ENCODE measurements at places on chromosomes 7 and 10.

GRCh38 chr7:92833024-92833765 is 3.2 kb downstream of the CDK6 start:
- DNase-seq: peak; percentile 81

DNA sequence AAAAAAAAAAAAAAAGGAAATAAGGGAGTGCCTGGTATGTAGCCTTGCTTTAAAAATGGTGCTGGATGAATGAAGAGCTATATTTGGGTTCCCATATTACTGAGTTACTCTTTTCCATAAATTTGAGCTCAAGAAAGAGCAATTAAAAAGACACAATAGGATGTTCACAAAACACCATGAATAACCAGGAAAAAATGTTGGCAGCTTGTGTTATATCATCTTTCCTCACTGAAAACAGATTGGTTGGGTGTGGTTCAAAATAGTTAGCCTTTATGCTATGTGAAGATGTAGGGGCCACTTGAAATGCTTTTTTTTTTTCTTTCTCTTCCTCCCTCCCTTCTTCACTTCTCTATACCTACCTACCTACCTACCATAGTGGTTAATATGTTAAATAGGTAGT is 256.9 kb downstream of the STK31 start:
- no peak for DNase-seq

GRCh38 chr7:75987805-75988567 is 6.4 kb downstream of the TMEM120A start:
- peak; percentile 43 for DNase-seq

- no peak for DNase-seq
These were observed 13.5 kb downstream of the UPP1 start for GRCh38 chr7:48102530-48102929.

DNA sequence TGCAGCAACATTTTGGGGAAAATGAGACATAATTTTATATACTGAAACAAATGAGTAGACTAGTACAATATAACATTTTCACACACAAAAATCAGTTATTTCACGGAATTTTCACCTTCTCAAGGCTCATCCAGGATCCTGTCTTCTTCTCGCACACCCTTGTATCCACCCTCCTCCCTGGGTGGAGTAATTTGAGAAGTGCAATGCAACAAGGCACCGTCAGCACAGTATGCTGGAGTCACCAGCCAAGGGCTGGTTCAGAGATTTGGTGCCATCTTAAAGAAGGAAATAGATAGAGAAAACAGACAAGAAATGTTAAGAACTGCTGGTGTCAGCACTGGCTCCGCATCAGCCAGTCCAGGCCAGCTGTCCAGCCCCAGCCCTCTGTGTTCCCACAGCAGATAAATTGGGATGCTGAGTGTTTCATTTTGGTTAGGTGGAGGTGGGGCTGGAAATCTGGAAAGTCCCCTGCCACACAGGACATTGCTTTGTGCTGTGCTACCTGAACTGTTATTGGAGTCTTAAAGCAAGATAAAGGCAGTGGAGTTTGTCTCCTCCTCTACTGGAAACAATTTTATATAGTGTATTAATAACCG is 176.1 kb downstream of the ABCA13 start:
- no peak for DNase-seq

DNA sequence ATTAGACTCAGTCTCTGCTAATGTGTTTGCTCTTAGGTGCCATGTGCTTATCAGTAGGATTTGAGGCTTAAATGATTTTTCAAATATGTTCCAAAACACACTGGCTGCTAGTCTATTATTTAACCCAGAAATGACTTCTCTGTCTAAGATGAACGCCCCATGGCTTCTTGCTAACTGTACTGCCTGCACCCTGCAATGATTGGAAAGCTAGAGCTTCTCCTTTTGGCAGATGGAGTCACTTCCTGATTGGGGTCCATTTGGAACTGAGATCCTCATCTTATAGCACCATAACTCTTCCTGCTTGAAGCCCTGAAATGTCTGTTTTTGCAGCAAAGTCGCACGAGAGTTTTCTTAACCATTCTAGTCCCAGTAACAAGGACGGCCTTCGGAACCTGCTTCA is 186.5 kb upstream of the ADO start:
- DNase-seq: no peak

Measured in CD8-positive, alpha-beta memory T cell (primary cell).